ENCODE measurements at places on chromosomes 12 and 14. TPM values are rescaled to one million over a fixed set of nuclear protein-coding genes. Genes with fewer than 3 reads are reported as not detected.
A peak's percentile ranks its signal among the peaks of the same experiment; 100 is the strongest.

DNA sequence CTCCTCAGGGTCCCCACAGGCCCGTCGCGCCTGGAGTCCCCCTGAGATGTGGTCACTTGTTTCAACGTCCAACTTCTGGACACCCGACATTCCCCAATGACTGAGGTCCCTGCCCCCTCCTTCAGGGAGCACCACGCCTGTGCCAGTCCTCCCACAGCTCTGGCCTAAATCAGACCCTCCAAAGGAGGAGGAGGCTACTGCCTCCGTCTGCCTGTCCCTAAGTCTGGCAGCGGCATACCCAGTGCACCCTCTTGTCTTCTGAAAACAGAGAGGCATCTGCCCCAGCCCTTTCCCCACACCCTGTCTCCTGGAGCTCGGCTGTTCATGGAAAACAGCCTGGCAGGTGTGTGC lies 46.2 kb downstream of the TESC start:
- DNase-seq, result no peak

Gene NELL2
- not detected for total RNA-seq

DNA sequence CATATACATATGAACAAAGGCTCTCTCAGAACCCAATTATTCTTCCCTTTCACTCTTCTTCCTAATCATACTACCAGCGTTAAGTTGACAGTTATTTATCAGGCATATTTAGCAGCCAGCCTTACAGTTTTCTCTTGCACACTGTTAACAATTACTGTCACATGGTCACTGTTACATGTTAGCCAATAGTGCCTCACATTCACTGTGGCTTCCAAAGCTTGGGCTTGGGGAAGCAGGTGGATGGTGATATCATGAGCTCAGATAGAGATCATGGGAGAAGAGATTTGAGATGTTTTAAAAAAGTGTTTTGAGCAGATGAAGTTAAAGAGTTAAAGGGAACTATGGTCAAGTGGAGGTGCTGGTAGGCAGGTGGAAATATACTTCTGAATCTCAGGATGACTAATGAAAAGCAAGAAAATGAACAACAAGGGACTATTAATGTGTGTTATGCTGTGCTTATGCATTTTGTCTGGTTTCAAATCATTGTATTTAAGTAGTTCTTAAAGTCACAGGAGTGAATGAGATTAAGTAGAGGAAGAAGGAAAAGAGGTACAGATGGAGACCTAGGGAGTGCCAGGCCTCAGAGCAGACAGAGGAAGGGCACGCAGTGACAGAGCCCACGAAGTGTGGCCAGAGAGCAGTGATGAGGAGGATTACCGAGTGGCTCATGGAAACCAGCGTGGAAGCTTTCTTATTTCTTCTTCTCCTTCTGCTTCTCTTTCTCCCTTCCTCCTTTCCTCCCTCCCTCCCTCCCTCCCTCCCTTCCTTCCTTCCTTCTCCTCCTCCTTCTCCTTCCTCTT lies 39.6 kb downstream of the BICD1 start:
- DNase-seq, result no peak

DNA sequence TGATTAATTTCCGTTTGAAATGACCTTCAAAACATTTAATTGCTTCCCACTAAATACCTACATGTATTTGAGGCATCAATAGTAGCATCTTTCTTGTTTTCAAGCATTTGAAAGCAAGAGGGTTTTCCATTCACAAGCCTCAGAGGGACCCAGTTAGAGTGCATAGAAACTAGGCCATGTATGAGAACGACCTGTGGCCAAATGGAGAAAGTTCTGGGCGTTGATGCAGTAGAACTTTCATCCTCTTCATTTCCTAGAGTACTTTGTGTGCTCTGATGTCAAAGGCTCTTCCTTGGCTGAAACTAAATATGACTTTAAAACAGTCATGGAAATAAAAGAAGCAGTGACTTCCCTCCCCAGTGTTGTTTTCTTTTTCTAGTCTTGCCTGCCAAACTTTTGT lies 944 bp upstream of the DHRS7 start:
- no peak for DNase-seq

Gene HRK
- total RNA-seq, result not detected

DNA sequence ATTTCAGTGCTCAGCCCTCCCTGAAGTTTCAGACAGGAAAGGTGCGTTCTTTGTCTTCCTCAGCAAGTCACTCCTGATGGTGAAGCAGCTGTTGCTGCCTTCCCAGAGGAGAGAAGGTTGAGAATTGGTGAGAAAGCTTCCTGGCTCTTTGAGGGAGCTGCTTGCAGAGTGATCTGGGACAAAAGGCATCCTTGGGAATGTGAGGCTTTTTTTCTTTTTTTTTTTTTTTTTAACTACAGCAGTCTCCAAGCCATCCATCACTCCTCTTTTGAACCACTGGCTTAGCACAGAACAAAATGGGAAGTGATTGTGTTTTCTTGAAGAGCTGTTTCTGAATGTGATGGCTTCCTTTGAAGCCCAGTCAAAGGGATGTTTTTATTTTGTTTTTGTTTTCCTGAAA lies 120.4 kb upstream of the LRIG3 start:
- peak; percentile 68 for DNase-seq

DNA sequence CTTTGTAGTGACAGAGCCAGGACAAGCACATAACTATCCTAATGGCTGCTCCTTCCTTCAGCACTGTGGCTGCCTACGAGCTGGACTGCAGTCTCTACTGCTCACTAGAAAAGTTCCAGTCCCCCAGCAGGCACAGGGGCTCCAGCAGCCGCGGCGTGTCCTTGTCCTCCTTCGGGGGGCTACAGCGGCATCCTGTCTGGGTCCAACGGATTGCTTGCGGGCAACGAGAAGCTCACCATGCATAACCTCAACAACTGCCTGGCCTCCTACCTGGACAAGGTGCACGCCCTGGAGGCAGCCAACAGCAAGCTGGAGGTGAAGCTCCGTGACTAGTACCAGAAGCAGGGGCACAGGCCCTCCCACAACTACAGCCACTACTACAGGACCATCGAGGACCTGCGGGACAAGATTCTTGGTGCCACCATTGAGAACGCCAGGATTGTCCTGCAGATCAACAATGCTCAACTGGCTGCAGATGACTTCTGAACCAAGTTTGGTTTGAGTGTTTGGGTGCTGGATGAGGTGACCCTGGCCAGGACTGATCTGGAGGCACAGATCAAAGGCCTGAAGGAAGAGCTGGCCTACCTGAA lies 169.4 kb downstream of the NDUFA12 start:
- no peak for DNase-seq

GRCh38 chr12:20946732-20947131 lies 136.2 kb downstream of the SLCO1B3 start:
- DNase-seq, result no peak

Gene ANO4
- not detected for total RNA-seq

Gene TAS2R31
- 0.45 TPM for total RNA-seq

- peak; percentile 37 for DNase-seq
Measured at GRCh38 chr14:89767861-89768268, 186.7 kb downstream of the EFCAB11 start.

- peak; percentile 75 for DNase-seq
Measured at GRCh38 chr14:71103662-71104484, 196.6 kb downstream of the PCNX1 start.

DNA sequence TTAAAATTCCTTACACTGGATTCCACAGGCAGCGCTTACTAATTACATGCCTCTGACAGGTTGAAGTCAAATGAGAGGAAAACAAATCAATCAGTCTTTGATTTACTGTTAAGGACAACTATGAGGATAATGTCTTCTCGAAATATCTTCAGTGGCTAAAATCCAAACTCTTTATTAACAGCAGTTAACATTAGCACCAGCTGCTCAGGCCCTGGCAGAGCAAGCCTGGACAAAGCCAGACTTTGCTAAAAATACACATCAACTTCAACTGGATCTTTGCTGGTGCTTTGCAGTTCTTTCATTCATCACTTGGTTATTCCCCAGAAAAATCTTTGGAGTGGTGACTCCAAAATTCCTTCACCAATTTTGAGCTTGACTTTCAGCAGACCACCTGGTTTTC lies 98.7 kb downstream of the HECTD4 start:
- no peak for DNase-seq

- DNase-seq, result no peak
Measured at GRCh38 chr14:40417777-40418401, 985.7 kb upstream of the FBXO33 start.

GRCh38 chr14:36521598-36522345 lies 1.7 kb upstream of the NKX2-1 start:
- DNase-seq, result no peak

Gene SOX5
- total RNA-seq, result not detected

DNA sequence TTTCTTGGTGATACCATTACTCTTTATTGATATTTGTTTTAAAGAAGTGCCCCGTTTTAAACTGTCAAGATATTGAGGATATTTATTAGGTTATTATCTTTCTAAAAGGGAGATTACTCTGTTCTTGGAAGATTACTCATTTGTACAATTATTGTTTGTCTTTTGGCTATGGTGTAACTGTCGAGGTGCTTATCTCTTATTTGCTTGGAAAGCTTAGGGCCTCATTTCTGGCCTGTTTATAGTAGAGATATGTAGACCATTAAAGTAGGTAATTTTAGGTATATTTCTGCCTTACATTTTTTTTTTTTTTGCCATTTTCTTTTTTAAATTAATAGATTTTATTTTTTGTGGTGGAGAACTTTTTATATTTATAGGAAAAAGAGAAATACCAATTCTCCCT lies 74.2 kb downstream of the KTN1 start:
- DNase-seq, result no peak

DNA sequence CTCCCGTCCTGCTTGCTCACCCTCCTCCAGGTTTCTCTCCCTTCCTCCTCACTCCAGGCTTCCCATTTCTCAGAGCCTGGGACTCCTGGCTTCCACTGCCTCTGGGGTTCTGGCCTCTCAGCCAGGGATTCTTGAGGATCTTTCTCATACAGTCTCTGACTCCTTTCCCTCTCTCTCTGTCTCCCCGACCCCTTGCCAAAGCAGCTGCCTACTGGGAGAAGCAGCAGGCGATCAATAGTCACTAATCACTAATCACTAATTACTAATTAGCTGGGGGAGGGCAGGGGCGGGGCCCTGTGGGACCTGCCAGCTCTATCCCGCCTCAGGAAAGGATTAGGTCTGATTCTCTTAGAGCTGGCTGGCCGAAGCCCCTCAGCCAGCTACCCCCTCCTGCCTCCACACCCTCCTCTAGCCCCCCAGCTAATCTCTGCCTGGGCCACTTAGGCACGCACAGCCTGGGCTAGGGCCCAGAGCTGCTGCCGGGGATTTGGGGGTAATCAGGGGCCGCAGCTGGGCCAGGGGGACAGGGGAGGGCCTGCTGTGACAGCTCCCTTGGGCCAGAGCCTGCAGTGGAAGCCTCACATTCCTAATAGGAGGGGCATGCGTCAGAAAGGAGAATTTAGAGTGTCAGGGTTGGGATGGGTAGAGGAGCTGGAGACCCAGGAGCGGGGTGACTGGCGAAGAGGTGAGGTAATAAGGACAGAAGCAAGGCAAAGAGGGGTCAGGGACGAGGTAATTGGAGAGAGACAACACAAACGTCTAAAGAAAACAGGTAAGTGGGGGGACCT lies 2.8 kb downstream of the NXPH4 start:
- no peak for DNase-seq

GRCh38 chr12:2633825-2634200 lies 161.0 kb upstream of the FKBP4 start:
- DNase-seq, result no peak

Gene SPPL3
- total RNA-seq, result 31.3 TPM

DNA sequence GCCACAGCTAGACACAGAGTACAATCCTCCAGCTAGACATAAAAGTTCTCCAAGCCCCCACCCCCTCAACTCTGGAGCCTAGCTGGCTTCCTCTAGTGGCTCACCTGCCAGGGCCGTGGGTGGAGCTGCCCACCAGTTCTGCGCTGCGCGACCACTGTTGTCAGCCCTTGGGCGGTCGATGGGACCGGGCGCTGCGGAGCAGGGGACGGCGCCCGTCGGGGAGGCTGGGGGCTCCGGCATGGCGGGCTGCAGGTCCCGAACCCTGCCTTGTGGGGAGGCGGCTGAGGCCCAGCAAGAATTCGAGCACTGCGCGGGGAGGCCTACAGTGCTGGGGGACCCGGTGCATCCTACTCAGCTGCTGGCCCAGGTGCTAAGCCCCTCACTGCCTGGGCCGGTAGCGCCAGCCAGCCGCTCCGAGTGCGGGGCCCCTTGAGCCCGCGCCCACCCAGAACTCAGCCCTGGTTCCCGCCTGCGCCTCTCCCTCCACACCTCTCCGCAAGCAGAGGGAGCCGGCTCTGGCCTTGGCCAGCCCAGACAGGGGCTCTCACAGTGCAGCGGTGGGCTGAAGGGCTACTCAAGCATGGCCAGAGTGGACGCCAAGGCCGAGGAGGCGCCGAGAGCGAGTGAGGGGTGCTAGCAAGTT lies 51.0 kb downstream of the RTN1 start:
- DNase-seq, result no peak

- DNase-seq, result no peak
Measured at GRCh38 chr12:120584343-120585149, 3.3 kb upstream of the POP5 start.

DNA sequence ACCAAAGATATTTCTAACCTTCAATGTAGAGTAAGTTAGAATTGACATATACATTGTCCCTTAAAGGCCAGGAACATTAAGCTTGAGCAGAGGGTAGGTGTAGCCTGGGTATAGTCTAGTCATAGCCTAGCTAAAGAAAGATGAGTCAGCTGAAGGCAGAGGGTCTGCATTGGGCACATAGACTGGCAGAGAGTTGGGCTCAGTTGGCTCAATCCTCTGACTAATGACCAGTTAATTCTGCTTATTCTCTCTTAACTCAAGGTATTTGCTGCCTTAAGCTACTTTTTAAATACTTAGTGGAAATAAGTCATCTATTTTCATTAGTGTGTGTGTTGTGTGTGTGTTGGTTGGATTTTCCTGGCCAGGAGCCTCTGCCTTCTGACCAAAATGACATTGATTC lies 467.1 kb downstream of the RAD51B start:
- peak; percentile 41 for DNase-seq

GRCh38 chr12:124595444-124595843 lies 28.0 kb upstream of the NCOR2 start:
- DNase-seq, result no peak

GRCh38 chr14:54105898-54106297 lies 149.3 kb upstream of the BMP4 start:
- no peak for DNase-seq

DNA sequence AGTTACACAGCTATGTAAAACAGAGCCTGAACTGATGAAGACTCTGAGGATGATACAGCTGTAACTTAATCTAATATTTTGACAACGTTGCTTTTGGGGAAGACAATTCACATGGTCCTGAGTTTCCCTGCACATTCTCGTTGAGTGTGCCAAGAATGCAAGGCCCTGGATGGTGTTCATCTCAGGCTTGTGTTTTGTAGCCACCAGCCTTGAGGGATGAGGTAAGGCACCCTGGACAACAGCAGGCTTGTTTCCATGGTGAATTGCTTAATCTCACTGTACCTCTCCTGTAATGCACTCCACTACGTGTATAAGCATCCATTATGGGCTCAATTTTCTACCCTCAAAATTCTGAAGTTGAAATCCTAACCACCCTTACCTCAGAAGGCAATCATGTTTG lies 2.1 kb downstream of the CATSPERB start:
- DNase-seq, result no peak

DNA sequence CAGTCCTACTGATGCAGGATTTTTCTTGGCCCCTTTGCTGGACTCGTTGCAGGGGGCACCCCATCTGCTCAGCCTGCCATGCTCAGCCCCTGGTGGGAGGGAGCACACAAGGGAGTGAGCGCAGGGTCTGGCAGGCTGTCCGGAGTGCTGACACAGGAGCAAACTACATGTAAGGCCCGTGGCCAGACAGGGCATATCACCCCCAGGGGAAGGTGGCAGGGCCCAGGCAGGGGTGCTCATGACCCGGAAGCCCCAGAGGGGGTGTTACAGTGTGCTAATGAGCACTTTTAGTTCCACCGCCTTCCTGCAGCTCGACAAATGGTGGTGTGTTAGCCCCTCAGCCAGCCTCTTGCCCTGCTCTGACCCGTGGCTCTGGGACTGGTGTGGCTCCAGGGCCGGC lies 645.6 kb upstream of the TMEM132C start:
- DNase-seq, result no peak

- DNase-seq, result no peak
Measured at GRCh38 chr12:112134731-112135130, 9.4 kb downstream of the TRAFD1 start.
